ENCODE measurements at places on chromosomes 3 and 15. TPM values are rescaled to one million over a fixed set of nuclear protein-coding genes. Genes with fewer than 3 reads are reported as not detected.
A peak's percentile ranks its signal among the peaks of the same experiment; 100 is the strongest.

GRCh38 chr15:70023064-70023768 lies 74.5 kb downstream of the TLE3 start:
- H3K4me1 ChIP-seq: peaks cover 19% of the 10 kb centered on the region
- H3K4me3 ChIP-seq: peak overlapping the region; percentile 24
- H3K36me3 ChIP-seq: no peaks in the 10 kb centered on the region

- H3K4me1 ChIP-seq: no peaks in the 10 kb centered on the region
- no peak overlapping the region for H3K4me3 ChIP-seq
- no peak for DNase-seq
- H3K27ac ChIP-seq: no peak overlapping the region
These were observed 154.3 kb downstream of the GOLIM4 start for GRCh38 chr3:167941234-167941995.

CASR gene
- total RNA-seq: 0.19 TPM

GADL1 gene
- total RNA-seq: not detected

DNA sequence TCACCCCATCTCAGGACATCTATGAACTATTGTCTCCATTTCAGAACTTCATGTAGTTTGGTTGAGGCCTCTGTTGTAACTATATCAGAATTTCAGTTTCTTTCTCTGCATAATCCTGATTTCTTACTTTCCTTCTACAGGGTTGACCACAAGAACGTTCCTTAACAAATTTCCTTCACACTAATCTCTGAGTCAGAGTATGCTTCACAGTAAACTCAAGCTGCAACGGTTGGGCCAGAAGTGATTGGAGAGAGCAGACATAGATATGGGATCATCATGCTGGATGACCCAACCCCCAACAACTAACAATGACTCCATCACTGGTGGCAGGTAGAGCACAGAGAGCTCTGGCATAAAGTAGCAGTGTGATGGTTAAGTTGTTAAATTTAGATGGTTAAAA lies 128.8 kb upstream of the OSTN start:
- no peaks in the 10 kb centered on the region for H3K27me3 ChIP-seq
- H3K4me1 ChIP-seq: no peaks in the 10 kb centered on the region
- no peak overlapping the region for H3K4me3 ChIP-seq
- H3K27ac ChIP-seq: no peak overlapping the region
- no peak for DNase-seq

- H3K4me1 ChIP-seq: no peaks in the 10 kb centered on the region
- no peak overlapping the region for H3K4me3 ChIP-seq
- H3K36me3 ChIP-seq: no peaks in the 10 kb centered on the region
- peaks cover 4% of the 10 kb centered on the region for H3K27me3 ChIP-seq
- no peak for DNase-seq
These were observed 91.5 kb upstream of the TBC1D5 start for GRCh38 chr3:17833786-17834559.

GRCh38 chr3:16369276-16369675 lies 104.3 kb downstream of the OXNAD1 start:
- no peak for DNase-seq
- peaks cover 47% of the 10 kb centered on the region for H3K4me1 ChIP-seq
- no peaks in the 10 kb centered on the region for H3K27me3 ChIP-seq

DNA sequence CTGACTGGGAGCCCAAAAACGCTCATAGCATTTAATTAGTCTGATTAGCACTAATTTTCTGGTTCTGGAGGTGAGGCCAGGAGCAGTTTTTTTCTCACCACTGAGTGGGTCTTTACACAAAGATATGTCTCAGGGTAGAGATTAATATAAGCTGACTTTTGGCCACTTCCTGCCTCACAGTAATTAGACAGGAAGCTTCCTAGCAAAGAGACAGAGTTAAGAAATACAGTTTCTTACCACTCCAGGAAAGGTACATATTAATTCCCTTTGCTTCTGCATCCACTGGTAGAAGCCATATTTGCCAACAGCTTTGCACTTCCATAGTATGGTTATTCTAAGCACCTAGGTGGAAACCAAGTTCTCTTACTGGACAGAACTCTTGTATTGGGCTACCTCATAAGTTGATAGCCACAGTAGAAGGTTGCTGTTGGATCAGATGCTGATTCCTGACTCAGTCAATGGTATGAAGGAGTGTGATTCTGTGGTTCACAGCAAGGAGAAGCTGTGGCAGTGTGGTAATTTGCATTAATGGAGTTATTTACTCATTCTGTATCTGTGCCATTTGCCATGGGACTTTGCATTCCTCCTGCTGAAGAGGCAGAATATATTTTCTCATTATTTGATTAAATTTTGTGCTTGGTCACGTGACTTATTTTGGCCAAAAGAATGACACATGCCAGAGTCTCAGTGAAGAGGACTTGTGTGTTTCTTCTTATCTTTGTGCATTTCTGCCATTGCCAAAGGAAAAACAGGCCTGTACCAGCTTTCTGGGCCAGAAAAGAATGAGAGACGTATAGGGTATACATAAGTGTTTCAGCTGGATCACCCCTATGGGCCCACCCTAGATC lies 17.5 kb upstream of the ZBTB20 start:
- peaks cover 34% of the 10 kb centered on the region for H3K4me1 ChIP-seq
- no peak overlapping the region for H3K4me3 ChIP-seq
- no peaks in the 10 kb centered on the region for H3K36me3 ChIP-seq
- no peaks in the 10 kb centered on the region for H3K27me3 ChIP-seq
- DNase-seq: no peak
- H3K27ac ChIP-seq: peak overlapping the region; percentile 73

SAXO2 gene
- 0.81 TPM for total RNA-seq

SHC4 gene
- 2.6 TPM for total RNA-seq

DNA sequence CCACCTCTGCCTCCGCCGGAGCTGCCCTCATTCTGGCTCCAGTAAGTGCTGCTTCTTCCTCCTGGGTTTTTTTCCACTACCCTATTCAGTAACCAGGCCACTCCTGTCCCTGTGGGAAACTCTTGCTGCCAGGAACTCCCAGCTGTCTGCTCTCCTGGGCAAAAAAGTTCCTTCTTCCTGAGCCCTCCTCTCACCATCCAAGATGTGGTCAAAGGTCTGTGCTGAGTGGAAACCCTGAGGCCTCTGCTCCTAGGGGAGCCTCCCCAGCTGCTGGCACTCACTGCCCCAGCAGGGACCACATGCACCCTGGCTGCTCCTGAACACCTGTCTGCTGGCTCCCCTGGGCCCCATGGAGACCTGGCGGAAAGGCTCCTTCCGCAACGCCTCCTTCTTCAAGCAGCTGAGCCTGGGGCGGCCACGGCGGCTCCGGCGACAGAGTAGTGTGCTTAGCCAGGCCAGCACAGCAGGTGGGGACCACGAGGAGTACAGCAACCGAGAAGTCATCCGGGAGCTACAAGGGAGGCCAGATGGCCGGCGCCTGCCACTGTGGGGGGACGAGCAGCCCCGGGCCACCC lies 454 bp downstream of the C15orf62 start:
- no peak for DNase-seq
- H3K27me3 ChIP-seq: no peaks in the 10 kb centered on the region
- peaks cover 12% of the 10 kb centered on the region for H3K36me3 ChIP-seq
- H3K4me3 ChIP-seq: no peak overlapping the region

EDC3 gene
- total RNA-seq: 39.9 TPM

CPEB1 gene
- total RNA-seq: 0.07 TPM

DNA sequence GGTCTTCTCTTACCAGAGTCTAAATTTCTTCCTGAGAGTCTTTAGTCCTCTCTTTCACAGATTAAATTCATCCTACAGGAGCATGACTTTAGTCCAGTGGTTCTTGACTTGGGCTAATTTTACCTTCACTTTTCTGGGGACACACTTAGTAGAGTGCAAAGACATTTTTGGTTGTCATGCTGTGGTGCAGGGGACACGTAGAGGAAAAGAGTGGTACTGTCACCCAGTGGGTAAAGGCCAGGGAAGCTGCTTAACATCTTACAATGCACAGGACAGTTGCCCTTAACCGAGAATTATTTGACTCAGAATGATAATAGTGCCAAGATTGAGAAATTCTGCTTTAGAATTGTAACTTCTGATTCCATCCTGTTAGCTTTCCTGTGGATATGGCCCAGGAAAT lies 772.5 kb upstream of the GRM7 start:
- no peaks in the 10 kb centered on the region for H3K4me1 ChIP-seq
- H3K27ac ChIP-seq: no peak overlapping the region
- DNase-seq: no peak
- no peak overlapping the region for H3K4me3 ChIP-seq

DNA sequence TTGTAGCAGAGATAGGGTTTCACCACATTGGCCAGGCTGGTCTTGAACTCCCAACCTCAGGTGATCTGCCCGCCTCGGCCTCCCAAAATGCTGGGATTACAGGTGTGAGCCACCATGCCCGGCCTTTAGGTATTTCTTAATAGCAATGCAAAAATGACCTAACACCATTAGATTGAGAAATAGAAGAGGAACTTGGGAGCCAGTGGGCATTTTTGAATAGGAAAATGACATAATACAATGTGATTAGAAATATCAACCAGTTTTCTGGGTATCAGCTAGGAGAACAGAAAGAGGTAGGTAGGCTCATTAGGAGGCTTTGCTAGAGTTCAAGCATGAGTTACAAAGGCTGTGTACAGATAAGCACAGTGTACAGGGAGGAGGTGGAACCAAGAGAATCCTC lies 101.8 kb upstream of the TBC1D5 start:
- H3K4me1 ChIP-seq: no peaks in the 10 kb centered on the region
- H3K27me3 ChIP-seq: no peaks in the 10 kb centered on the region
- H3K27ac ChIP-seq: no peak overlapping the region

GRCh38 chr3:188323067-188323842 lies 169.3 kb downstream of the LPP start:
- peaks cover 2% of the 10 kb centered on the region for H3K27me3 ChIP-seq
- no peak overlapping the region for H3K4me3 ChIP-seq
- peaks cover 14% of the 10 kb centered on the region for H3K36me3 ChIP-seq
- DNase-seq: peak; percentile 66
- H3K27ac ChIP-seq: peak overlapping the region; percentile 83

DNA sequence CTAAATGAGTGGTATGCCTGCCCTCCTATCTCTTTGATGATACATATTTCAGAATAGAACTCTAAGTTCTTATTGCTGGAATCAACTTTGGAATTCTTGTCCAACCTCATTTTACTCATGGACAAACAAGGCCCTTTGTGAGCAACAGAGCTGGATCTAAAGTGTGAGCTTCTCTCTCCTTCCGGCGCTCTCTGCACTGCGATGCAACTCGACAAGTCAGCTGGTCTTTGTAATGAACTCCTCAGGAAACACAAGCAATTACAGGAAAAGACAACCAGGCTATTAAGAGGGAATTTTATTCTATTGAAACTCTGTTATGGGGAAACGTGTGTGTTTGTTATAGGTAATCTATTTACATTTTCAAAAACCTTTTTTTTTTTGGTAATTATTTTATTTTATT lies 20.3 kb upstream of the NRROS start:
- H3K4me1 ChIP-seq: peaks cover 7% of the 10 kb centered on the region
- no peak overlapping the region for H3K27ac ChIP-seq
- no peak overlapping the region for H3K4me3 ChIP-seq

DNA sequence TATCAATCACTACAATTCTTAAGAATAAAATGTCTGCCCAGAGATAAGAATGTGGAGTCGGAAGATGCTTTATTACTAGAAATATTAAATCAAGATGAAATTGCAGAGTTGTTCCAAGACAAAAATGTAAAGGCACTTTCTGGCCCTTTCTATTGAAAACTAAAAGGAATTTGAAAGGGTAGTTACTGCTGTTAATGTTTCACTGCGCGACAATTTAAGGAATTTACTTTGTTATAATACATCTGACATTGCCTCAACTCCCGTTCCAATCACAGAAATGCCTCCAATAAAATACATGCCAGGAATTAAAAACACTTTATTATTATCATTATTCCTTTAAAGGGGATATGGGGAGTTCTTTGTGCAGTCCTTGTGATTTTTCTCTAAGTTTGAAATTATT lies 26.4 kb downstream of the RSL24D1 start:
- H3K36me3 ChIP-seq: peaks cover 3% of the 10 kb centered on the region
- H3K4me3 ChIP-seq: no peak overlapping the region
- H3K4me1 ChIP-seq: no peaks in the 10 kb centered on the region
- H3K27ac ChIP-seq: no peak overlapping the region
- H3K27me3 ChIP-seq: no peaks in the 10 kb centered on the region

ZNF80 gene
- 0.33 TPM for total RNA-seq

GRCh38 chr3:126547721-126548120 lies 11.0 kb downstream of the C3orf22 start:
- H3K27ac ChIP-seq: no peak overlapping the region
- no peaks in the 10 kb centered on the region for H3K4me1 ChIP-seq
- H3K4me3 ChIP-seq: no peak overlapping the region

DNA sequence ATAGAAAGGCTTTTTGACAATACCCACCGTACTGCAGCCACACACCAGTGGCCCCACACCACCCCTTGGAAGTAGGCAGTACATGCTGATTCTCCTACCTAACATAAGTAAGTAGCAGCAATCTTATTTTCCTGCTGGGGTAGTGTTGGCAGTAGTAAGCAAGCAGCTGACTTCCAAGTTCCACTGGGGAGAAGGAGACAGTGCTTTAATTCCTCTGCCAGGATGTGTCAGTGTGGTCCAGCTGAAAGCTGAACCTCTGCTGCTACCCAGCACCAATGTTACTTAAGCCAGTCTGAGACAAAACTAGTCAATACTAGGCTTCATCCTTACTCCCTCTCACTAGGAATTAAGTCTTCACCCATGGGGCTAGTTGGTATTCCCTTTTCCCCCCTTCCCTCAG lies 74.7 kb downstream of the DZIP3 start:
- H3K4me1 ChIP-seq: peaks cover 13% of the 10 kb centered on the region
- no peaks in the 10 kb centered on the region for H3K36me3 ChIP-seq
- H3K27ac ChIP-seq: no peak overlapping the region
- no peak overlapping the region for H3K4me3 ChIP-seq
- DNase-seq: no peak

C2CD4A gene
- total RNA-seq: 2.3 TPM

GRCh38 chr3:63364910-63365309 lies 86.8 kb downstream of the SYNPR start:
- no peaks in the 10 kb centered on the region for H3K27me3 ChIP-seq
- H3K27ac ChIP-seq: no peak overlapping the region
- H3K4me1 ChIP-seq: no peaks in the 10 kb centered on the region
- no peak for DNase-seq
- no peak overlapping the region for H3K4me3 ChIP-seq

Data from activated CD4-positive, alpha-beta memory T cell treated with anti-CD3 and anti-CD28 coated beads for 36 hours (primary cell).